ENCODE measurements at places on chromosomes 6 and 20. TPM values are rescaled to one million over a fixed set of nuclear protein-coding genes. Genes with fewer than 3 reads are reported as not detected.
A peak's percentile ranks its signal among the peaks of the same experiment; 100 is the strongest.

GRCh38 chr20:48359692-48360341 lies 468.0 kb downstream of the PREX1 start:
- DNase-seq, result no peak

- DNase-seq, result no peak
Observed at GRCh38 chr6:139699911-139700310, 325.5 kb upstream of the CITED2 start.

GRCh38 chr6:43040542-43041257 lies 13.0 kb downstream of the CUL7 start:
- DNase-seq, result peak; percentile 71

DNA sequence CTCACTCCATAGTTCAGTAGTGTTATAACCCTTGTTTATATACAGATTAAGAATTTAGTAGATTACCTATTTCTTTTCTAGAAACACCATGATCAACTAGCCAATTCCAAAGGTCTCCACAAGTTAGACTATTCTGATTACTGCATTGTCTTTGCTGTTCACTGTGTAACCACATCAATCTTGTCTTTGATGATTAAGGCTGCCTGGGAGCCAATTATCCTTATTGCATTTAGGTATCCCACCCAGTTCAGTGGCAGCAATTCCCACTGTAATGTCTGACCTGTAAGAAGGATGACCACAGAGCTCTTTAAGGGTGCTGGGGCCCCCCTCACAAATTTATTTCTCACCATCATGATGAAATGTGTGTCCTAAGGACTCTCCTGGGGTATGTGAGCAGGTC lies 40.2 kb downstream of the PKIB start:
- no peak for DNase-seq

DNA sequence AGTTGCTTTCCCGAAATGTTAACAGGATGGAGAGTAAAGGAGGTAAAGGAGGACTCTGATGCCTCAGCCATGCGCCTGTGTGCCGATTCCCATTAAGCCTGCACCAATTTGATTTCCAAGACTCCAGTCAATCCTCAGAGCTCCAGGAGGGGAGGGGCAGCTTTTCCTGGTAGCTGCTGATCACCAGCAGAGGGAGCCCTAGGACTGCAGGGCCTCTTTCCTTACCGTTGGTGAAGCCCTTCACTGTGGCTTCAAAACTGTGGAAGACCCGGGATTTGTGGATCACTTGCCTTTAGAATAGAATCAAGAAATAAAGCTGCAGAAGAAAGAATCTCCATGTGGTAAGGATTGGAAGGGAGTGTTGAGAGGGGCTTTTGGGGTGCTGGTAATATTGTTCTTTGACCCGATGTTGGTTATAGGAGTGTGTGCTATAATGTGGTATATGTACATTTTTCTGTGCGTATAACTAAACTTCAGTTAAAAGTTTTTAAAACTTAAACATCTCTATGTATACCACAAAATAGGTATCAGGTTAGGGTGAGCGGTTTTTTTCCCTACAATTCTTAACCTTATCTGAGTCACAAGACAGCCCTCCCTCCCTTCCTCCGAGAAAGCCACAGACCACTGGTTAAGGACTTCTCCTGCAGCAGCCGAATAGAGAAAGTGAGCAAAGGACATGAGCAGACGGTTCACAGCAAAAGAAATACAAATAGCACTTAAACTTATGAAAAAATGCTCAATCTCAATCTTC lies 6.9 kb upstream of the OSER1 start:
- no peak for DNase-seq

- DNase-seq, result no peak
Observed at GRCh38 chr6:56263596-56264315, 16.4 kb upstream of the COL21A1 start.

- no peak for DNase-seq
Observed at GRCh38 chr6:95819939-95820338, 195.8 kb upstream of the FUT9 start.

DNA sequence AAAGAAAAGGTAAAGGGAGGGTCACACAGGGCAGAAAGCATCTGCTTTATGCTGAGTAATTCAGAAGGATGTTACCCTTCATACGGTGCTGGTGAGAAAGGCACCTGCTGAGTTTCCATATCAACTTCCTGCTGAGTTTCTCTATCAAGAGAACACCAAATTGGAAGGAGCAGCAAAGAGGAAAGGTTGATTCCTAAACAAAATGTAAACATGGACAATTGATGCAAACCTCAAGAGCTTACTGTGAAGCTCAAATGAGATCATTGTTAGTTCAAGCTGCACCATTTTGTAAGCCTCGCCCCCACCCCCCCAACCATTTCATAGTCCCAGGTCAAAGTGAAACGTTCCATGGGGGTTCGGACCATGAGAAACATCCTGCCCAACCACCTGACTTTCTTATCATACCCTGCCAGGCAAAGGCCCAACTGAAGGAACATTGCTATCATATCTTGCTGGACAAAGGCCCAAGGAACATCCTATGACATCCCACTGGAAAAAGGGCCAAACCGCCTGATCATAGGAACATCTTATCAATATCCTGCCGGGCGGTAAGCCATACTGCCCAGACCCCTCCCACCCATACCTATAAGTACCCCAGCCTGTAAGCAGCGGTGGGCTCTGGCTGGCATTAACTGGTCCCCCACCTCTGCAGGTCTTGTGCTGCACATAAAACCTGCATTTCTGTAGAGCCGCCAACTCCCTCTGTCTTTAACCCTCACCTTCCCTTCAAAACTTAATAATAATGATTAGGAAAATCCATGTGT lies 171.6 kb downstream of the UBE3D start:
- no peak for DNase-seq

- DNase-seq, result no peak
Observed at GRCh38 chr6:4010048-4010447, 68.9 kb downstream of the FAM217A start.

DNA sequence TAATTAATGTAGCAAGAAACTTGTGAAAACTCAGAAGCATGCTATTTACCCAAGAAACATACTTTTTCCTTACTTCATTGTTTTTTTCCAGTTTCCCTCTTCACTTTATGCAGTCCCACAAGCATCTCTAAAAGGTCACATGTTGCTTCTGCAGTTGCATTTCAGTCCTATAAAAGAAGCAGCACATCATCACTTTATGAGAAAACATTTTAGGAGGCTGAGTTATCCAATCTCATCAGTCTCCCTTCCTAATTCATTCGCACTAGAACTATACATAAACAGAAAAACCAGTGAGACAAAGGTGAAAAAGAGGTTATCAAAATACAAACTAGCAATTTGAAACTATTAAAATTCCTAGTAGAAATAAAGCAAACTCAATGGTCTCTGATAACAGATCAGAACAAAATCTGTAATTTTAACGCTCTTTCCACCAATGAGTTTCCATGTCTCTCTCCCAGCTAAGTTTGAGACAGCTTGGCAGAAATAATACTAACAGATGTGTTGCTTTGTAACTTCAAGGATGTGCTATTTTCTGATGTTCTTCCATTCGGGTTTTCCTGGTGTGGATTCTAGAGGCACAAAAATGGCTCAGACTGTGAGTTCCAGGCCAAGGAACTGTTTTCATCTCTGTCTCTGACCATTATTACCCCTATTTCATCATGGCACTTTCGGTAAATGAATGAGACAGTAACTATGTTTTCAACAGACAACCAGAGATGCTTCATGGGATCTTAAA lies 48.4 kb downstream of the ZHX3 start:
- no peak for DNase-seq

DNA sequence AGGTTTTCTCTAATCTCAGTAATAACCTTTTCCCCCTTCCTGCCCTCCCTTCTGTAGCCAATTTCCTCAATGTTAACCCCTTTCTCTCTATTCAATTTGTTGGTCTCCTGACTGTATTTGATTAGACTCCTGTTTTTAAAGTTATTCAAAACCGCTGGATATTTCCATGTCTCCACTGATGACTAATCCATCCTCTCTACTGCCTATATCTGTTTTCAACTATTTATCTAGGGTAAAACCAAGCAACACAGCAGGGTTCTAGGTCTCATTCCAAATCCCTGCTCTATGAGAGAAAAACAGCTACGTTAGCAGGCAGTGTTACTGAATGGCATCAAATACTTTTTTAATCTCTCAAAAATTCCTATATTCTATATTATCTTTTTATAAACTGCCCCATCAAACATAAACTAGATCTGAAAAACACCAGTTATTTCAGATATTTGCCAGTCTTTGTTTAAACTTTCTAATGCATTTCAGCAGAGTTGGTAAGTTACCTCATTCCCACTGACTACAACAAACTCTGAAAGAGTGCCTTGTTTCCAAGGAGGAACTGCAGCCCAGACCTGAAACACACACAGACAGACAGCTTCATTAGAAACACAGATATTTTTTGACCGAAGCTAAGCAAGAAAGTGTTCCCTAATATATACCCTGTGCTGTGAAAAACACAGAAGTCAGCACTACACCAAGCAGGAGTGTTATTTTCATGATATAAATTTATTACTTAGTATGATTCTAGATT lies 8.2 kb downstream of the RTN4IP1 start:
- DNase-seq, result no peak

DNA sequence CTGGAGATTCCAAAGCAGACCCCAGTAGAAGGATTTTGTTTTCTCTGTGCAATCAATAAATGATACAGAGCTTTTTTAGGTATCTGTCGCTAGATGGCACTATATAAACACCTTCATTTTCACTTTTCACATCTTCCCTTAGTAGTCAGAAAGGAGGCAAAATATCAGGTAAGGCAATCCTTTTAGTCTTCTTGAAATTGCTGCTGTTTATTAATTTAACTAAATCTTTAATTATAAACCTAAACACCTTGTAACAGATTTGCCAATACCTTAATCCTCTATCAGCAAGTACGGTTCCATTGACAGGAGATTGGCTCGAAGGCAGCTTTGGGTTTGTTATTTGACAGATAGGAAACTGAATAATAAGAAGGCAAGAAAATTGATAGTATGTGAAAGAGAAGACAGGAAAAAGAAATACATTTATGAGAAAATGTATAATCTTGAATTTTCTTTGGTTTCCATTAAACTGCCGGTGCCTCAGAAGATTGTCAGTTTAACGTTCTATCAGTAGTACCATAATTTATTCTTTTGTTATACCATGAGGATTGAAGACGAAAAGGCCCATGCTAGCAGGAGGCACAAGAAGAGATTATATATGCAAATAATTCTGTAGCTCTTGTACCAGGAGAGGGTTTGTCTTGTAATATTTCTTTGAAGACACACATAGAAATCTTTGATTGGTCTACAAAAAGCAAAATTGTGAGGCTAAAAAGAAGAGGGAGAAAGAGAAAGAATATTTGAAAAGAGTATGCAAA lies 23.5 kb upstream of the IBTK start:
- no peak for DNase-seq

DNA sequence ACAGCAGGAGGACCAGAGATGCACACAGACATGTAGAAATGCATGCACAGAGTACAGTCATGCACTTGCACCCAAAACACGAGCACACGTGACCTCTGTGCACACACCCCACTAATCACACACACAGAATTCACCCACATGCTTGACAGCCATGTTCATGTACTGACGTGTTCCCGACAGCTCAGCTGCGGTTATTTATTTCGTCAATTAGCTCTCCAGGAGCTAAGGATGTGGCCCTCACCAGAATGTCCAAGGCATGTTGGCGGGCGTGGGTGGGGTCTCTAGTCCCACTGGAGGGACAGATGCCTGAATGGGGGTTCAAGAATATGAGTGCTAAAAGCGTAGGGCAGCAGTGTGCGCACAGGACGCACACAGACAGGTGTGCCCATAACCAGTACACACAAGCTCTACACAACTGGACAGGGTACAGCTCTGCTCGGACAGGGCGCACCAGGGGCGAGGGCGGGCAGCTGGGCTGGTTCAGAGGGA lies 571 bp upstream of the PRPF6 start:
- no peak for DNase-seq

DNA sequence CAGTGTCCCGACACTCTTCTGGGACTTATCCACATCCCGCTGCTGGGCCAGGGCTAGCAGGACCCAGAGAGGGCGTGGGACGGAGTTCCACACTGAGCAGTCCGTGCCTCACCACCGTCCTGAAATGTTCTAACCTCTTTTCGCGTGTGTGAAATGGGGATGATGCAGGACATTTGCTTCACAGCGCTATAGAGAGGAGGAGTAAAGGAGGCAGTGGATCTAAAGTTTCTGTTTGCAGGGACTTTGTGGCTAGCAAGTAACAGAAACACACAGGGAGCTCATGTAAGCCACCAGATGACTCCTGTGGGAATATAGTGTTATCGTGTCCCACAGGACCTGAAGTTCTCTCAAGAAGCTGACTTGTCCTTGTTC lies 634 bp downstream of the ITPA start:
- DNase-seq, result no peak

- DNase-seq, result no peak
Observed at GRCh38 chr6:64489763-64490162, 854.2 kb downstream of the PHF3 start.

GRCh38 chr6:82371799-82372546 lies 8.4 kb downstream of the TPBG start:
- DNase-seq, result no peak

Gene MACROD2
- 11.2 TPM for total RNA-seq

Gene GRM1
- 0.13 TPM for total RNA-seq

Gene CASS4
- 3.4 TPM for total RNA-seq

Gene HLA-F
- total RNA-seq, result 90.5 TPM

Gene ARFGAP1
- 75.6 TPM for total RNA-seq

Gene OPN5
- not detected for total RNA-seq

Data from aorta (tissue), 5 donors.